Islet precursor cell (in vitro differentiated cells): ENCODE measurements at places on chromosomes 13 and 19.
A peak's percentile ranks its signal among the peaks of the same experiment; 100 is the strongest.

- no peak for DNase-seq
These were observed 13.0 kb downstream of the HCN2 start for GRCh38 chr19:602391-603301.

DNA sequence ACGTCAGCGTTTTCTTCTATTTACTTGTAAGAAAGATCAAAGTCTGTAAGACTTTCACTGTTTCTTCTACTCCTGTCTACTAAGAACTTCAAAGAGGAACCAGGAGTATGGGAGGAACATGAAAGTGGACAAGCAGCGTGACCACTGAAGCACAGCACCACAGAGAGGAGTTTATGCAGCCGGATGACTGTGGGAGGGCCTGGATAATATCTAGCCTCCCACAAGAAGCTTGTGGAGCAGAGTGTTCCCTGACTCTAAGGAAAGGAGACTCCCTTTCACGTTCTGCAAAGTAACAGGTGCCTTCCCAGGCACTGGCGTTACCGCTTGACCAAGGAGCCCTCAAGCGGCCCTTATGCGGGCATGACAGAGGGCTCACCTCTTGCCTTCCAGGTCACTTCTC, 83.6 kb upstream of the PDCD5 start:
- DNase-seq = no peak

- no peak for DNase-seq
These were observed 13.5 kb upstream of the ARHGAP45 start for GRCh38 chr19:1053176-1054101.

- DNase-seq = no peak
These were observed 72.2 kb downstream of the CEBPG start for GRCh38 chr19:33445442-33446329.

- no peak for DNase-seq
These were observed 168.1 kb upstream of the SOX21 start for GRCh38 chr13:94880463-94880862.

DNA sequence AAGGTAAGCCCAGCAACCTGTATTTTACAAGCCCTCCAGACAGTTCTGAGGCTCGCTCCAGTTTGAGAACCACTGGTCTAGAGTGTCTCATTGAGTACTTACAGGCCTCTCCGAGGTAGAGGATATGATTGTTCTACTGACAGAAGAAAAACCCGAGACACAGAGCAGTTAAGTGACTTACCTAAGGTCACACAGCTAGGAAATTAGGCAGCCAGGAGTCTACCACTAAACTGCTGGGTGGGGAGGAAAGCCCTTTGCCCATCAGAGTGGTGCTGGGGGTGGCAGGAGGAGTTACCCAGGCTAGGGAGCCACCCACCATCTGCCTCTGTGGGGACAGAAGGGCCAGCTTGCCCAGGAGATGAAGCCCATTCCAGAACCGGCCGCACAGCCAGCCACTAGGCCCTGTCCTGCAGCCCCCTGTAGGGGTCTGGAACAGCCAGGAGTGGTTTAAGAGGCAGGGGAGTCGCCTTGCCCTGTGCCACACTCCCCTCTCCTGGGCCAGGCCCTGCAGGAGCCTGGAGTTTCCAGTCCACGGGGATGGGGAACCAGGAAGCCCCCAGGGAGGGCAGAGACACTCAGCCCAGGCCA, 703 bp downstream of the RASGRP4 start:
- no peak for DNase-seq

GRCh38 chr19:34461375-34462100, 20.0 kb upstream of the WTIP start:
- DNase-seq = no peak

DNA sequence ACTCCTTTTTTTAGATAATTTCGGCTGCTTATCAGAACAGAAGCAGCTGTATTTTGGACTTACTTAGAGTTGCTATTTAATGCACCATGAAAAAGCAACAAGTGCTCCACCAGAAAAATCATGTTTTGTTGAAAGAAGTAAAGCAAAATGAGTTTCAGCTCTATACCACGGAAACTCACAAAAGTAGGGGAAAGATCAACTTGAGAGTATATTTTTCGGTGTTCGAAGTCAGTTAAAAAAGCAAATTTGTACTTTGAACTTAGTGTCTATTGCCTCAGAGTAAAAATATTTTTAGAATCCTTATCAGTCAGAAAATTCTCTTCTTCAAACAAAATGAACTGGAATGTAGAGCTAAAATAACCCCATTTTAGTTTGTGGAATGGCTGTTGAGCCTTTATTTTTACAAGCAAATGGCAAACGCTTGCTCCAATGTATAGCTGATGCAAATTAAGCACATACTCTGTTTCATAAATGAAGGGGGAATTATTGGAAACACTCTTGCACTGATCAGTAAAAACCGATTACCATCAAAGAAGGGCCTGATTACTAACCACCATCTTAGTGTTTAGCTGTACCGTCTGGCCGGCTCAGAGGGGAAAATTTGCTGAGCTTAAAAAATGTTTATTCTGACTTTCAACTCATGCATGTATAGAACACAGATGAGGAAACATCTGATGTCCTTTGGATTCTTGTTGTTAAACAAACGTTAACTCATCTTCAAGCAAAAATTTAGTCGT, 540.7 kb downstream of the GPC6 start:
- DNase-seq = no peak

DNA sequence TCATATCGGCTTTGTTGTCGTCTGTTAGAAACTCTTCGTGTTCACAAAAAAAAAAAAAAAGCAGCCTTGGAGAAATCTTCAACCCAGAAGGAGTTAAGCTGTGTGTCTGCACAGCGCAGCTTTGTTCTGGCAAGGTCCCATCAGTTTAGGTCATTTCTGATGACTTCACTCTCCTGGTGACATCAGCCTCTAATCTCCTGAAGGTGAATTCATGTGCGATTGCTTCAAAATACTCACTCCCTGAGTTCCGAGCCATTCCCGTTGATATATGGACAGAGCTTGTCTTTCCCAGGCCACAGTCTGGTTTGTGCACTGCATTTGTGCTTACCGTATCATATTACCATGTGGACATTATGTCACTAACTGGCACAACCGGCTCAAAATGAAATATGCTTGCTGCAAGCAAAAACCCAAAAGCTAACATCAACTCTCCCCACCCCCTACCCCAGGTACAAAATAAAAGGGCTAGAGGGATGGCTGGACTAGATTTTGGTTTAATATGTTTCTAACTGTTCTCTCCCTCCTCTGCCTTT, 342.4 kb downstream of the KCNRG start:
- no peak for DNase-seq

- no peak for DNase-seq
These were observed 2.0 kb upstream of the GATAD2A start for GRCh38 chr19:19403373-19403901.

- DNase-seq = no peak
These were observed 1194.5 kb downstream of the UQCRFS1 start for GRCh38 chr19:28018499-28018898.

DNA sequence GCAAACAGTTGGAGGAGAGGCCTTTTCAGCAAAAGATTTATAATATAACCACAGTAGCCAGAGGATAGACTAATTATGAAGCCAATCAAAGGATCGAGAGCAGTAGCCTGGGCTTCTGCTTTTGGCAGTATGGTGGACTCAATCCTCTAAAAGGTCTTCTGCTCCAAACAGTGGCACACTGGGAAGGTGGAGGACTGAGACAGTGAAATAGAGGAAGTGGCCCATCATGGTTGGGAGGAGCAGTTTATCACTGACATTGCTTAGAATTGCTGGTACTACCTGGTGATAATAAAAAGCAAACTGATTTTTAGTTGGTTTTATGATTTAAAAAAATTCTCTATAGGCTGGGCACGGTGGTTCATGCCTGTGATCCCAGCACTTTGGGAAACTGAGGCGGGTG, 20.9 kb upstream of the PLAUR start:
- DNase-seq = no peak

DNA sequence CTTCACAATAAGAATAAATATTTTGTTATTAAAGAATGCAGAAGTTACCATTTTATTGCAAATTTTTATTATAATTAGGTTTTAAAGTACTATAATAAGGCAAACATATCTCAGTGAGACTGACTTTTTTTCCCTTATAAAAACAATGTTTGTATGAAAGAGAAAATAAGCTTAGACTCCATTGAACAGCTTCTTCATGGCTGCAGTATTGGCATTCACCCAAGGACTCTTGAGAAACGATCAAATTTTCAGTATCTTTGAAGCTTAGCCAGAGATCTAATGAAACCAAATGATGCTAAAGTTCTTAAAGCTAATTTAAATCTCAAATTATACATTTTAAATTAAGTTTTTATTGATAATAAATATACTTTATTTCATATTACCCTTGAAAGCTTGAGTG, 128.3 kb downstream of the GGACT start:
- DNase-seq = no peak

- DNase-seq = peak; percentile 84
These were observed 6.2 kb downstream of the TLE6 start for GRCh38 chr19:2983351-2984214.

- peak; percentile 63 for DNase-seq
These were observed 12.4 kb downstream of the MAST3 start for GRCh38 chr19:18109733-18110608.

DNA sequence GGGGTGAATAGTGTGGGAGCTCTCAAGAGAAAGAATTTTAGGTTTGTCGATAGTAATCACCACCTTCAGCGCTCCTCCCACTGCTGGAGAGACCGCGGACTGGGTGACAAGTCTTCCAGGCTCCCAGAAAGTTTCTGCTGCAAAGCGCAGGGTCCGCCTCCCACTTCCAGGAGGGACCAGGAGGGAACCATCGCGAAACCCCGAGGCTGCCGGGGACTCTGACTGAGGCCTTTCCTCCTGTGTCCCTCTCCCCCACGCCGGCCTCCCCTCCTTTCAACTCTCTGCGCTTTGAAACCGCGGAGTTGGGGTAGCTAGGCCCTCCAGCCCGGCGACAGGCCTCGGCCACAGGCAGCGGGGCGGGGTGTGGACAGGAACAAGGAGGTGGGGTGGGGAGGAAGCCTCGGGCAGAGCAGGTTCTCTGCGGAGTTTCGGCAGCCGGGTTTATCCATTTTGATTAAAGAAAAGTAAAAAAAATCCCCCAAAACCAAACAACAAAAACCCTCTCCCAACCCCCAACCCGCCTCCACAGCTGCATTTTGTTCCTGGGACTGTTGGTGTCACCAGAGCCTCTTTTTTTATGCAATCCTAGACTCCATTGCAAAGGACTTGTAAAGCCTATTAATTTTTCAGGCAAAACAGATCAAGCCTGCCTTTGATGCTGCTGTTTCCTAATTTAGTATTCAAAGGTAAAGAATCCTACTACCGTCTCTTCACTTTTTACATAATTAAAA, 157.2 kb downstream of the TM9SF2 start:
- peak; percentile 78 for DNase-seq

DNA sequence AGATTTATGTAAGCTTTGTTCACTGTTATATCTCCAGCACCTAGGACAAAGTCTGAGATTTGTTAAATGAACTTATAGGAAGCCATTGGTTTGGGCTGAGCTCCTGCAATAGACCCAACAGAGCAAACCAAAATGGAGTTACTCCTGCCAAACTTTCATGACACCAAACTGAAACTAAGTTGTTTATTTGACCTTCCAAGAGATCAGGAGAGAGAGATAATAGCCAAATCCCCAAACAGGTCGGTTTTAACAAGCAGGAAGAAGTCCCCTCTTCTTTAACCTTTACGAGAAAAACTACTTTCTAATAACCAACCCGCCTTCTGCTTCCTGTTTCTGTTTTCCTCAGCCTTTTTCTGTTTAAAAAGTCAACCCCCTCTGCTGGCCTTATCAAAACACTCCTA, 54.9 kb upstream of the ATP12A start:
- DNase-seq = no peak

- DNase-seq = no peak
These were observed 1.5 kb upstream of the TMEM145 start for GRCh38 chr19:42311657-42312056.

DNA sequence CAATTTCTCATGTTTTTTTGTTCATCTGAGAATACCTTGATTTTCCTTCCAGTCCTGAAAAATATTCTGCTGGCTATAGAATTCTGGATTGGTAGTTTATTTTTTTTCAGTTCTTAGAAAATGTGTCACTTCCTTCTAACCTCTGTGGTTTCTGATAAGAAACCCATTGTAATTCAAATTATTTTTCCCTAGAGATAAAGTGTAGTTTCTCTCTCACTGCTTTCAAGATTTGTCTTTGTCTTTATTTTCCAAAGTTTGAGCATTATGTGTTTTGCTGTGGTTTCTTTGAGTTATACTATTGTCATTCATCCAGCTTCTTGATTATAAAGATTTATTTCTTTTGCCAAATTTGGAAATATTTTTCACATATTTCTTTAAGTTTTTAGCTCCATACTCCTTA, 324.0 kb upstream of the SPRY2 start:
- no peak for DNase-seq

GRCh38 chr13:20439261-20439660, 86.4 kb downstream of the CRYL1 start:
- no peak for DNase-seq

DNA sequence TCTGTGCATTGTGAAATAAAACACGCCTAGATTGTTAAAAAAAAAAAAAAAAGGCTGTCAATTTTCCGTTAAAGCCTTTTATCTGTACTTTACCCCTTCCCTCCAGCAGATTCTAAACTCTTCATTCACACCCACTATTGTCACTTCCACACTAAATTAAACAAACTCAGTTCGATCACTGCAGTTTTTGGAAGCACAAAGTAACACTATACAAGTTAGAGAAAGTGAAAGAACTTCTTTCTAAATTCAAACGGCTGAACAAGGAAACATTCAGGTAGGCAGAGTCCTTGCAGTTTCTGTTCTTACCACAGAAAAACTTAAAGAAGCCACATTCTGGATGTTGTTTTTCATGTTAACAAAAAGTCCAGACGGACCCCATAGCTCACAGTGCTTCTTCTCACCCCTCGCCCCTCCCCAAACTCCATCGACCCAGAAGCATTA, 27.5 kb upstream of the UBE2L5 start:
- no peak for DNase-seq

DNA sequence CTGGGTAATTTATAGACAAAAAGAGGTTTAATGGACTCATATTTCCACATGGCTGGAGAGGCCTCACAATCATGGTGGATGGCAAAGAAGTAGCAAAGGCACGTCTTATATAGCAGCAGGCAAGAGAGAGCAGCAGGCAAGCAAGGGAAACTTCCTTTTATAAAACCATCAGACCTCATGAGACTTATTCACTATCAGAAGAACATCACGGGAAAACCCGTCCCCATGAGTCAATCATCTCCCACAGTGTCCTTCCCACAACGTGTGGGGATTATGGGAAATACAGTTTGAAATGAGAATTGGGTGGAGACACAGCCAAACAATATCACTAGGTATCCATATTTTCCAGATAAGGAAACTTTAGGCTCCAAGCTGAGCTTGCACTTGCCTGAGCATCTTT, 9.5 kb upstream of the CYP2B6 start:
- DNase-seq = no peak
